NB4 (cell line): ENCODE measurements at places on chromosomes 4 and X.
A peak's percentile ranks its signal among the peaks of the same experiment; 100 is the strongest.

GRCh38 chr4:66443008-66443407 lies 772.7 kb upstream of the EPHA5 start:
- no peak for DNase-seq

DNA sequence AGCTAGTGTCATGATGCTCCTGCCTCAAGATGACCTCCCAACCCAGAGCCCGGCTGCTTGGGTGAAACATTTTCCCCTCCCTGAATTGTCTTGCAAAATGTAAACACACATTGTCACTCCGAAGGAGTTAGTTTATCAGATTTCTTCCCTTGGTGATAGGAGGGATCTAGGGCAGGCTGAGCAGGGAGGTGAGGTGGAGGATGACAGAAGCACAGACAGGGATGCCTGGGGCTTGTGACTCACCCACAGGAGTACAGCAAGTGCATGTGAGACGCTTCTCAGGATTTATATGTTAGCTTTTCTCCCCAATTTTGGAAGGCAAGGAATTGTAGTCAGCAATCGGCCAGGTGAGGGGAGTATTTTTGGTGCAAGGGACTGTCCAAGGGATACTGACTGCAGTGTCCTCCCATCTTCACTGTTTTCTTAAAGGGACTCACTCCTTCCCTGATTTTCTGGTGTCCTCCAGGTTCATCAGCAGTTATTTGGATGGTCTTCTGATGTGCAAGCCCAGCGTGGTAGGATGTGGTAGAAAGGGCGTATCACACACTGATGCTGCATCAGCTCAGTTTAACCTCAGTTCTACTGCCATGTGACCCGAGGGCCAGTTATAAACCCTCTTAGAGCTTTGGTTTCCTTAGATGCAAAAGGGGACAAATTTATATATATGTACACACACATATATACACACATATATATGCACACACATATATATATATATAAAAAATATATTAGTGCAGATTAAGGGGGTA lies 46.2 kb upstream of the IGFBP7 start:
- DNase-seq: no peak

- no peak for DNase-seq
These were observed at the start of gene GPRIN3 for GRCh38 chr4:89307446-89308160. TSS of gene GPRIN3 (minus strand) at chr4:89307800. CDS start at chr4:89250110, 57,690 bp downstream.

DNA sequence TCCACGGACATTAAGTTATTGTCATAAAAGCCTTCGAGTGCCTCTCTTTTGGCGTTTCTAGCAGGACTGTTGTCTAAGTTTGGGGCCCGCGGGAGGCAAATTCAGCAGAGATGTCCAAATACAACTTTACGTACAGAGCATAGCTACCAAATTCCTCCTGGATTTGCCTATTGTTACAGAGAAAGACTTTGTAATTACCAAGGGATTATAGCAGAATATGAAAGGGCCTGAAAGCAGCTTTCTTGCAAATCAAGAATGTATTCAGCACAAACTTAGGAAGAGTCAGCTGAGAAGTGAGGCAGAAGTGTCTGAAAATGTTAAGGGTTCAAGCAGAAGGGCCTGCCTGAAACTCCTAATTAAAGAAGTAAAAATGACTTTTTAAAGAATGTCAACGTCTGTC lies 1053.5 kb upstream of the TENM3 start:
- no peak for DNase-seq

DNA sequence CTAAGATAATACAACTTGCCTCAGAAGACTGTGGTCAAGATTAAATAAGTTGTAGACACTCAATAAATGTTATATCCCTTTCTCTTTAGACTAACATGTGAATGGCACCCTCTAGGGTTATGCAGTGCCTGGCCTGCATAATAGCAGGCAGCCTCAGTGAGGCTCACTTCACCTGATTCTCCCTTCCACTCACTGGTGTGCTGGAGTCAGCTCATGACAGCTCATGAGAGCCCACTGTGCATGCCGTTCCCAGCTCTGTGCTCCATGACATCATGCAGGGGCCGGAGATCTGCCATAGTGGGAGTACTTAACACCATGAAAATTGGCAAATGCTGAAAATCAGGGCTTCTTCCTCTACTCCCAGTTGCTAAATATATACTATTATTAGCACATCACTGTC lies 64.5 kb downstream of the TEC start:
- DNase-seq: peak; percentile 36

- DNase-seq: no peak
These were observed 91.0 kb downstream of the PHOX2B start for GRCh38 chr4:41657561-41657960.

- no peak for DNase-seq
These were observed 378.5 kb upstream of the ZFP42 start for GRCh38 chr4:187617113-187617512.

- DNase-seq: peak; percentile 33
These were observed 481 bp downstream of the UTP3 start for GRCh38 chr4:70688795-70689231.

- no peak for DNase-seq
These were observed 127.1 kb downstream of the SLC7A11 start for GRCh38 chr4:138115053-138115452.

DNA sequence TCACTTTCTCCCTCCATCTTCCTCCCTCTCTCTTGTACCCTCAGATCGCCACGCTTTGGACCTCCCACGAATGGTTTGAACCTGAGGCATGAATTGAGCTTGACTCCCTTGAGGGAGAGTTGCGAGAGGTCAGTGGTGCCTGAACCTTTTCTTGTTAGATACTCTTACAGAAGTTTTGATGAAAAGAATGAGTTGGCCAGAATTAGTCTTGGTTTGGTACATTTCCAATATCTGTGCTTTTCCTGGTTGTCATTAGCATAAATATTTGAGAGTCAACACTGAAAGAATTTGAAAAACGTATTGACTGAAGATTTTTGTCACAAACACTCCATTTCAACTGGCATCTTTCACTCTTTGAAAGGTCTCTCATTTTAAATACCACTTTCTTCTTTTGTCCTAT lies 510.6 kb upstream of the DIPK2B start:
- DNase-seq: no peak

- no peak for DNase-seq
These were observed 65.4 kb upstream of the ENPP6 start for GRCh38 chr4:184282895-184283654.

DNA sequence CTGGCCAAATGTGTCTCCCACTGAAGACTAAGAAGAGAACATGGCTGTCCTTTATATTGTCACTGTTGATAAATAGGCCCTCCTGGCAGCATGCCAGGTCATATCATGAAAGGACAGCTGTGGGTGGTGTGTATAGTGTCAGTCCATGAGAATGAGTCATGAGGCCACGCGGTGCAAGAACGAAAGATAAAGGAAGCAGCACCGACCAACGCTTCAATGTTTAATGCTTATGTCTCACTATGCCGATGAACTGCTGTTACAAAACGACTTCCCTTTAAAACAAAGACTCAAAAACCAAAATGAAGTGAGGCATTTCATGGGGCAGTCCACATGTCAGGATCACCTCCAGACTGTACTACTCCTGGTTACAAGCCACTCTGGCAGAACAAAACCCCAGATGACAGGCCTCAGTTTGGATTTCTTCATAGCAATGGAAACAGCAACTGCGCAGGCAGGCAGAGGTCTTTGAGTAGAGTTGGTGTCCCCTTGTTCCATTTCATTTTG lies 5.2 kb upstream of the TCEANC start:
- DNase-seq: peak; percentile 89

DNA sequence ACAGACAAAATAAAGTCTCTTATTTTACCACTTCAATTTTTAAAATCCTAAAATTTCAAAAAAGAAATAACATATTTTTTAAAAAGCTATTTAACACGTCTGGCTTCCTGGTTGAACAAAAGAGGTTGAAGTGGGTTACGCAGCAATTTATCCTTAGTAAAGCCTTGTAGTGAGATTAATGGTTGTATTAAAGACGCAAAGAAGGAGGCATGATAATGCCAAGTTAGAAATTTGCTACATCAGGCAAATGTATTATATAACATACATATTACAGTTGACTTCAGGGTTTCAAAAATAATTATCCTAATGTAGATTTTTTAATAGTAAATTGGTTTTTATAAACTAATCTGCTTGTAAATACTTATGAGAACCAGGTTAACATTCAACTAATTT lies 35.3 kb downstream of the ANKRD17 start:
- no peak for DNase-seq

DNA sequence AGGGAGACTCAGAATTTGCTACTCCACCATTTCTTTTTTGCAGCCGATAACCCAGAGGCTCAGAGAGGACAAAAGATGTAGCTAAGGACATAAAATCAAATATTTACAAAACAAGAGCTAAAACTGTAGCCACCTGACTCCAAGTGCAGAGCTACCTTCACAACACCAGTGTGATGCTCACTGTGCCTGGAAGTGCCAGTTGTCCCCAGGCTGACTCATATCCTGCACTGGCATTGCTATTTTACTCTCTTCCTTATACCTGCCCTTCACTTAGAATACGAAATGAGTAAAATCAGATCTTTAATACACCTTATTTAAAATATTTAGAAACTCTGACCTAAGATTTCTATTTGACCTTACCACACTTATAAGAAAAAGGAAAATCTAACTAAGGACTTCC lies 39.5 kb downstream of the SLC7A11 start:
- no peak for DNase-seq

DNA sequence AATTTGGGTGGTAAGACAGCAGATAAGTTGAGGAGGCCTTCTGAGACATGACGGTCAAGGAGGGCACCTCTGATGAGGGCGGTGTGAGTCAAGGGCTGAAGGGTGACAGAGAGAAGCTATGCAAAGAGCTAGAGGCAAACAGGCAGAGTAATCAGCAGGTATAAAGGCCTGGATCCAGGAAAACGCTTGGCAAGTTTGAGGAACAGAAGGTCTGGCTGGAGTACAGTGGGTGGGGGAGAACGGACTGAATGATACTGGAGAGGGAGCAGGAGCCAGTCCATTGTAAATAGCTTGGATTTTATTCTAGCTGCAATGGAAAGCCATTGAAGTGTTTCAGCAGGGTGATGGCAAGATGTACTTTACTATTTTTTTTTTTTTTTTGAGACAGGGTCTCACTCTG lies 39.3 kb downstream of the RAB33B start:
- DNase-seq: no peak

DNA sequence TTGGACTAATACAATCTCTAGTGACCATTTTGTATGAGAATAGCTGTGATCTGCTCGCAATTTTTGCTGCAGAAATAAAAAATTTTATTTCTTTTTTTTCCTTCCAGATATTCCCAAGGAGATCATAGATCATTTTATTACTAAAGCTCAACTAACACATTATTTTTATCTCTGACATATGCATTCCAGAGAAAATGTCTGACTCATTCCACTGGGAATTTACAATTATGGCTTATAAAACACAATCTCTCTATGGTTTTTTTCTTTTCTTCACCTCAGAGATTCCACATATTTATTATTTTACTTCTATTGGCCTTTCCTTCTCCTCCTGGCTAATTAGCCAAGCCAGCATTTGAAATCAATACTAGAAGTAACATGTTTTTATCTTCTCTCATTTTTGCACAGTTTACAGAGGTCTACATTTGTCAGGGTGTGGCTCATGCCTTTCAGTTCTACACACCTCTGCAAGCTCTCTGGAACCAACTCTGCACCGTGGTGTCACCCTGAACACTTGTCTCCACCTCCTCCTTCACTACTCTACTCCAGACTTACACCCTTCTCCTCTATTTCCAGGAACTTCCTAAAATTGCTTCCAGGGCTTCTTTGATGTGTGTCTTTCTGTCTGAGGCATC lies 59.8 kb upstream of the GPM6A start:
- DNase-seq: no peak
